ENCODE measurements at places on chromosomes 6 and 20.

DNA sequence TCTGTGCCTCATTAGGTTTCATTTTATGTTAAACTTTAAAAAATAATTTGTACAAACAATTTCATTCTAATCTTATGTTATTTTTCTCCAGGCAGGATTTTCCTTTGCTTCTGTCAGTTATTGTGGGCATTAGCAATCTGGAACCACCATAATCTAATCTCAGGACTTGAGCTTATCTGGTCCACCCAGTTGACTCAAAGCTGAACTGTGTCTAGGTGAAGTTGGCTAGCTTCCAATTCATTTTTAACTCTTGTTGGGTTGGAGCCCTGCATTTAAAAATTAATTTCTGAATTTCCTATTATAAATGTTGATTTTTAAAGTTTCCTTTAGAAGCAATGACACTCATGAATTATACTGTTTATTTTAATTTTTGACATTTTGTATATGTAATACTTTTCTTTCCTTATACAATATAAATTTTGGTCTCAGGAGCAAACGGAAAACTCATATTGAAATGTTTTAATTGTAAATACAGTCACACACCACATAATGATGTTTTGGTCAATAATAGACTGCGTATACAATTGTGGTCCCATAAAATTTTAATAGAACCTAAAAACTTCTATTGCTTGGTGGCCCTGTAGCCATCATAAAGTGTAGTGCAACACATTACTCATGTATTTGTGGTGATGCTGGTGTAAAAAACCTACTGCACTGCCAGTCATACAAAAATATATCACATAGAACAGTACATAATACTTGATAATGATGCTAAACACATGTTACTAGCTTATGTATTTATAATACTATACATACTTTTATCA is 121.3 kb downstream of the CLVS2 start:
- no peak for DNase-seq

GRCh38 chr20:58558486-58559367 is 43.5 kb upstream of the APCDD1L start:
- DNase-seq, result no peak

GRCh38 chr6:168336967-168337366 is 17.4 kb upstream of the DACT2 start:
- DNase-seq, result no peak

GRCh38 chr20:20083807-20084206 is 31.5 kb downstream of the CFAP61 start:
- peak; percentile 33 for DNase-seq

- DNase-seq, result no peak
These were observed 497.2 kb upstream of the CDH4 start for GRCh38 chr20:60754856-60755255.

- no peak for DNase-seq
These were observed 53.0 kb downstream of the TNFAIP3 start for GRCh38 chr6:137919837-137920730.

GRCh38 chr20:61932199-61932592 is 133.5 kb downstream of the TAF4 start:
- no peak for DNase-seq

DNA sequence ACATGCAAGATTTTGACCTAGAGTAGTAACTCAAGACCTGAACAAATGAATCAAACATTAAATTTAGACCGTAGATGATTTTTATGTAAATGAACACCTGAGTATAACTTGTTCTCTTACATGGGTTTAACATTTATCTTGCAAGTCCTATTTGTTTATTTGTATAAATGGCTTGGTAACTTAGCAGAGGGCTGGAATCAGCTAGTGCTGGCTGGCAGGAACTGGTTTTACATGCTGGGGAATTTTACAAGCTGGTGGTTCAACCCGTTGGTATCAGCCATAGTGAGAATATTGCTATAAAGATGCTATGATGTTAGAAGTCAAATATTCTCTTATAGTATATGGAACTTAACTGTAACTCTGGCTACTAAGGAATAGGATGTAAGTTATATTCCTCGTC is 8.9 kb downstream of the SLC22A2 start:
- no peak for DNase-seq

DNA sequence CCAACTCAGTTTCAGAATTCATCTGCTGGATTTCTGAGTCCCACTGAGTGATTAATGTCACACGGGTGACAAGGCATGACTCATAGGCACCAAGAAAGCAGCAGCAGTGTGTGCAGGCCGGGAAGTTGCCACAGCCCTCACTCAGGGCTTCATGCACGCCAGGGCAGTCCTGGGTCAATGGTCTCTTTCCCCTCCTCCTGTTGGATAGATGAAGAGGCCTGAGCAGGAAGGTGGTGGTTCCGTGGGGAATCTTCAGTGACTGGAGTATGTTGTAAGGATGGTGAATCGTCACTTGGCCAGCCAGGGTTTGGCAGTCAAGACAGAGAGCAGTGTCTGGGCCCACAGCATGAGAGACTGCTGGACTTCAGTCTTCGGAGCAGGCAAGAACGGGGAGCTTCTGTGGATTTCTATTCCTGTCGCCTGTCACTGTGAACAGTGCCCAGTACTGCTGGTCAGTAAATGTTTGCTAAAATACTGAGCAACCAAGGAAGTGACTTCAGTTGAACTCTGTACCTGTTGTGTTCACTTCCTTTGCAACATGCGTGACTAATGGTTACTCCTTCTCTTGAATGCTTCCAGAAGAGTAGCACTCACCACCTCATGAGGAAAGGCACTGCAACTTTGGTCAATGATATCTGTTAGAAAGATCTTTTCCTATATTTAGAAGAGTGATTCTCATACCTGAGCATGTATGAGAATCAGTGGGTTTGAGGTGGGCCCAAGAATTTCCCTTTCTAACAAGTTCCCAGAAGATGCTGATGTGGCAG is 62.0 kb upstream of the CD93 start:
- no peak for DNase-seq

GRCh38 chr20:33810259-33810658 is 889 bp upstream of the CHMP4B start:
- no peak for DNase-seq

DNA sequence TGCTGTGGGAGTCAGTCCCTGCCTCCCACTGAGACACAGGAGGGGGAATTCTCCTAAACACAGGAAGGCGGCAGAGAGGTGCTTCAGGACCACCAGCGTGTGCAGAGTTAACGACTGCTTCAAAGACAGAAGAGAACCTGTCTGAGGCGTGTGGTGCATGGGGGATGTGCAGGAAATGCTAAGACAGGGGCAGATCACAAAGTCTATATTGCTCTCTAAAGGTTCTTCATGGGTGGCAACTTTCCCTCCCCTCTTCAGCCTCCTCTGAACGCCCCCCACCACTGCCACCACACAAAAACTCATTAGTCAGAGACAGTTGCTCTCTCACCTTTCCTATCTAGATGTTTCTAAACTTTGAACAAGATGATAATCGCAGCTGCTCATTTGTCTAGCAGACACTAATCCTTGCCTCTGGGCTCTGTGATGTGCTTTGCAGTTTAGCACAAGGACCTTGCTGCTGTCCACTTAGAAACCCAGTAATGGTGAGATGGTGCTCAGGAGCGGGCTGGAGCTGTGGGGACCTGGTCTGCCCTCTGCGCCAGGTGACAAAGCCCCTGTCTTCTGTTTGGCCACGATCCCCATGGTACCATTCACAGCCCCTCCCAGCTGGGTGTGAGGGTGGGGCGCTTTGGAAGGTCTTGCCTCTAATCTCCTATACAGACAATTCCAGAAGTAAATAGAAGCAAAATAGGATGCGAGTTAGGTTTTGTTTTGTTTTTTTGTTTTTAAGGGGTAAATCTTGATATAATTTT is 219.6 kb downstream of the NRN1 start:
- no peak for DNase-seq

GRCh38 chr20:63900413-63900812 is 5.5 kb downstream of the DNAJC5 start:
- no peak for DNase-seq

DNA sequence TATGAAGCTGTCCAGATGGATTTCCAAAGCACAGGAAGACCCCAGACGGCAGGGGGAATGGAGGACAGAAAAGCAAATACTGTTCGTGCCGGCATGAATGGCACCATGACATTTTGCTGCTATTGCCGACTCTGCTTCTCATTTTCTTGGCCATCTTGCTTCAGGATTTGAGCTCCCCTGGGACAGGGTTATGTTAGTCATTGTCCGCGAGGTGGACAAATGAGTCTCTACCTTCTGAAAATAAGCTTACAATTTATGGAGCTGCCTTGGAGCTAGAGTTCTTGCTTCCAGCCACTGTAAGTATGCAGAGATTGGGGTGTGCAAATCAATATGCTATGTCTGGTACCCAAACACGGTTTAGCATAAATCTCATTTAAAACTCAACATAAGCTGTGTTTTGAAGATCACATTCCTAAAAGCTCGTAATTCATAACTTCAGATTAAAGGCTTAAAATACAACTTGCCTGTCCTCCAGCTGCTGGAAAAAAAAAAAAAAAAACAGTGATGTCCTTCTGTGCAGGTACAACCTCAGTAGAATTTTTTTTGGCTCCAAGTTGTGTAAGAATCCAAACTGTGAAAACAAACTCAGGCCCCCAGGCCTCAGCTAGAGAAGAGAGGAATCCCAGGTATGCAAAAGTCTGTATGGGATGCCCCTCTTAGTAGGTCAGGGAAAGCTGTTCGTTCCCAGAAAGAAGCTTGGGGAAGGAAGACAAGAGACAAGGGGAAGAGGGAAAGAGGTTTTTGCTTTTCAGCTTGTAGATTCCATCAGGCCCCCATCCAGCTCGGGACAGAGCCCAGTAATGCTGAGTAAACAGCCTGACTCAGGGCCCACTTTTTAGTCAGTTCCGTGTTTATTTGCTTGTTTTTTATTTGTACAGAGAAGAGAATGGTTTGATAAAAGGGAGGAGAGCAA is 184.2 kb upstream of the FOXA2 start:
- no peak for DNase-seq

DNA sequence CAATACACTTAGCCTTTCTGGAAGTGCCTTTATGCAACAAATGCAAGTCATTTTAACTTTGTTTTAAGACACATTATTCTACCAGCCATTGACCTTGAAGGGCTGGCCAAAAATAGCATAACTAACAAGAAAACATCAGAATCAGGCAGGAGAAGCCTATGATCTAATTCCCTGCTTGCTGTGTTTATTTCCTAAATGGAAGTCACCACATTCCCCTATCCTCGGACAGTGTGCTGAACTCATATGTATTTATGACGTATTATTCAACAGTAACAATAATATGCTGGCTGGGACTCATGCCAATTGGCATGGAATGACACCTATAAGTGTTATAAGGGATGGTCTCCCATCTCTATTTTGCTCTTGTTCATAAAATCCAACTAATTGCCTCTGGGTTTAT is 140.7 kb downstream of the MAP3K7 start:
- no peak for DNase-seq

- DNase-seq, result no peak
These were observed 176.5 kb downstream of the DLL1 start for GRCh38 chr6:170114187-170114945.

GRCh38 chr6:57068061-57068460 is 21.6 kb downstream of the KIAA1586 start:
- DNase-seq, result no peak

All from CD4-positive, alpha-beta T cell treated with Interleukin-10 for 1 hour (primary cell).